Stimulated activated CD8-positive, alpha-beta memory T cell treated with anti-CD3 and anti-CD28 coated beads, Interleukin-4, amount 100 ng/mL, for 4 hours (primary cell): ENCODE measurements at places on chromosomes 11 and 22.

GRCh38 chr22:39457198-39457555, 365 bp downstream of the MGAT3 start:
- DNase-seq = no peak

DNA sequence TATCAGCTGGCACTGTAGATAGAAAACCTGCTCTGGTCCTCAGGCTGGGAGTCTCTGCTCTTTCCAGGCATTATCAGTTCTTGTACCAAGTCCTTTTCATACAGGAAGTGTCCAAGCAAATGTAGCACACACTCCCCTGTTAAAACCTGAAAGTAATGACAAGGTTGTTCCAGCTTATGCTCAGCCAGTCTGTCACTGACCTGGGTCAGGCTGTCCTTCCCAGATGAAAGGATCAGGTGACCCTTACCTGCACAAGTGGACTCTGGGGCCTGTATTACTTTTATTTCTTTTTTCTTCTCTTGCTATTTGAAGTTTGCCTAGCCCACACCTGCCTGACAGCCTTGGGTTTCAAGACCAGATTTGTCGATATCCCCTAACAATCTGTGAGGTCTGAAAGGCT, 156.3 kb upstream of the SESN3 start:
- no peak for DNase-seq

GRCh38 chr11:75924966-75925784, 110.2 kb downstream of the UVRAG start:
- no peak for DNase-seq

DNA sequence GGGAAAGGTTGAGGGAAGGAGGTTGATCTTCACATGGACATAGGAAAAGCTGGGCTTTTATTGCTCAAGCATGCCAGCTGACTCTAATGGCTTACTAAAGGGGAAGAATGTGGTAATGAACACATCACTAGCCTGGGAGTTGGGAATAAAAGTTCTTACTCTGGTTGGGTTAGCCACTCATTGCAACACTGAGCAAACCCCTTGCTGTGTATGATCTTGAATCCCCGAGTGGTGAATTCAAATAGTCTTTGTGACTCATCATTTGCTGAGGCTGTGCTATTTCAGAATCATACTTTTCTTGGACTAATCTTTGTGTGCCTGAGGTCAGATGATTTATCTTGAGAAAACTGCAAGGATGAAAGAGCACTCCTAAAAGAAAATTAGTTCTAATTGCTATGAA, 304.1 kb upstream of the ANO5 start:
- DNase-seq = no peak

- no peak for DNase-seq
Measured at GRCh38 chr11:133720951-133721350, 124.4 kb downstream of the SPATA19 start.

DNA sequence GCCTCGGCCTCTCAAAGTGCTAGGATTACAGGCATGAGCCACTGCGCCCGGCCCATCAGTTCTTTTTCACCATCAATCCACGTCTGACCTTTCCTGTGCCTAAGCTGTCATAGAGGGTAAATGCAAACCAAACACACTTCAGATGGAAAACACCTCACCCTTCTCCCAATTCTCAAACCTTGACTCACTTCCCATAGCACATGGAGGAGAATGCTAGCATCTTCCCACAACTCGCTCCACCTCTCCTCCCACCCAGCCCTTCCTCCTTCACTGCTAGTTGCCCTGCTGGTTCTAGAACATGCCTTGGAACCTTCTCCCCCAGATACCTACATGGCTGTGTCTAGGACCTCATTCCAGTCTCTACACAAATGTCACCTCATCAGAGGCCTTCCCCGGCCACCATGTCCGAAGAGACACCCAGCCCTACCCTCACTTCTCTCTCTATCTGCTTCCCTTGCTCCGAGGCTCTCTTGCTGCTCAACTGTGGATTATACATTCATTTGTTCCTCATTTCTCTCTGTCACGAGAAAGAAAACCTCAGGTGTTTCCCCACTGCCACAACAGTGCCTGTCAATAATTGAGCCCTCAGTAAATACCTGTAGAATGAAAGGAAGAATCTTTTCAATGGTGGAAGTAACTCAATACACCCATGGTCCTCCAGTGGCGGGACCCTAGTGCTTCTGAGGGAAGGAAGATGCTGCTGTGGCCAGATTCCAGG, 21.3 kb upstream of the NCF4 start:
- DNase-seq = no peak

GRCh38 chr11:117888139-117888566, 11.7 kb upstream of the FXYD6 start:
- no peak for DNase-seq
